ENCODE measurements at places on chromosomes 3 and 15.
A peak's percentile ranks its signal among the peaks of the same experiment; 100 is the strongest.

GRCh38 chr3:155318740-155319139 is 25.3 kb upstream of the STRIT1 start:
- DNase-seq, result no peak

- no peak for DNase-seq
Measured at GRCh38 chr3:150848864-150849263, 56.4 kb downstream of the MINDY4B start.

GRCh38 chr3:46716461-46717441 is 918 bp downstream of the PRSS50 start:
- no peak for DNase-seq

GRCh38 chr3:100463002-100463401 is 29.4 kb upstream of the TMEM45A start:
- DNase-seq, result no peak

- DNase-seq, result no peak
Measured at GRCh38 chr3:153087595-153088566, 74.1 kb upstream of the RAP2B start.

DNA sequence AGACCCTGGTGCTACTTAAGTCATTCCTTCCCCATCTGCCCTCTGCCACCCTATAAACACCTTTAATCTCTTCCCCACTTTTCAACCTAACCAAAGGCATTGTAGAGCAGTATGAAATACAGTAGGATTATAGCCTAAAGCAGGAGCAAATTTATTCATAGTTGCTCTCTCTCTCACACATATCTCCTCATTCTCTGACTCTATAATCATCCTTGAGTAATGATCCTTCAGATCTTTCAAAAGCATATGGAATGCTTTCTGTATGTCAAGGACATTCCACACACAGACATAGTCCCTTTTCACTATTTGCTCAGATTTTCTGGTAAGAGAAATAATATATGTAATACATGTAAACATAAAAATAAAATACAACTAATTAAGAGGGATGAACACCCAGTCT is 54.1 kb downstream of the TRPC1 start:
- DNase-seq, result no peak

- no peak for DNase-seq
Measured at GRCh38 chr3:141279077-141279967, 47.7 kb downstream of the PXYLP1 start.

GRCh38 chr3:64289622-64290021 is 64.4 kb upstream of the PRICKLE2 start:
- no peak for DNase-seq

- no peak for DNase-seq
Measured at GRCh38 chr3:135558150-135558783, 407.3 kb upstream of the PPP2R3A start.

- DNase-seq, result no peak
Measured at GRCh38 chr15:92906563-92907081, 6.5 kb downstream of the CHD2 start.

- DNase-seq, result no peak
Measured at GRCh38 chr3:29823233-29823632, 542.4 kb downstream of the RBMS3 start.

- DNase-seq, result no peak
Measured at GRCh38 chr3:64848822-64849221, 161.0 kb upstream of the ADAMTS9 start.

GRCh38 chr15:69861331-69862171 is 236.2 kb downstream of the TLE3 start:
- no peak for DNase-seq

- no peak for DNase-seq
Measured at GRCh38 chr3:66253790-66254620, 33.2 kb downstream of the SLC25A26 start.

DNA sequence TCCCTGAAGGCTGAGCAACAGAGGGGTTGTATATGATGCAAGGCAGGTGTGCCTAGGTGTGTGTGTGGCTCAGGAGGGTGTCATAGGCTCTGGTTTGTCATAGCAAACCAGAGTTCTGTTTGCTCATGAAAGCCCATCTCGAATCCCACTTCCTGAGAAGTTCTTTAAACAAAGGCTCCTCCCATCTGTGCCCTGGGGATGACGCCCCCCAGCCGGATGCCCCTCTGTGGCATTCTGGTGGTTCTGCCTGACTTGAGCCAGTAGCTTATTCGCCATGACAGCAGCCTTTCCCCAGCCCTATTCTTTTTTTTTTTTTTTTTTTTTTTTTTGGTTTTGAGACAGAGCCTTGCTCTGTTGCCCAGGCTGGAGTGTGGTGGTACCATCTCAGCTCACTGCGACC is 45.4 kb downstream of the PDIA5 start:
- no peak for DNase-seq

DNA sequence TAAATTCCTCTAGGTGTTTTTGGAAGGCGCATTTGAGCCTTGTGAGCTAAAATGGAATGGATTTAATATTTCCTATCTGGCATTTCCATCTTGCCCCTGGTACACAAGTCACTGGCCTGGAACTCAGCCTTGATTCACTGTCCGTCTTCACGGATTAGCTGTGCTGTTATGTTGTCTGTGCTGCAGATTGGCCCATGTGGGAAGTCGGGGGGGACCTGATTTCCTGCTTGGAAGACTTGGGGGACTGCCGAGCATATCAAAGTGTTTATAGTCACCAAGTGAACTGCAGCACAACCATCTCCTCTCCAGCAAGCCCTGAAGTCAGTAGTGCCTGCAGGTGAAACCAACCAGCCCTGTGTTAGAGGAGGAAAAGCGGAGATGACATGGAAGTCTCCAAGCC is 12.2 kb downstream of the GHRL start:
- no peak for DNase-seq

DNA sequence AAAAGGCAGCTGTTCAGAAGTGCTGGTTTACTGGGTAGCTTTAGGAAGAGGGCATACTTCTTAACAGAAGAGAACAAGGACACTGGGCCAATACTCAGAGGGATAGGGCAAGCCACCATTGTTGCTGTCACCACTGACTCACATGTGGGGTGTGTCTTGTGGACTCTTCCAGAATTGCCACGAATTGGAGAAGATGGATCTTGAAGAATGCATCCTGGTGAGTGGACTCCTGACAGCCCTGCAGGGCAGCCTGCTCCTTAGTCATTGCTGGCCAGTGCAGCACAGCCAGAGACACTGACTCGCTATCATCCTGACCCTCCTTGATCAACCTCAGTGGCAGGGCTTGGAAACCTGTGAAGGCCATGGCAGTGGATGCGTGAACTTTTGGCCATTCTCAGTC is 62.3 kb downstream of the UBP1 start:
- no peak for DNase-seq

- DNase-seq, result no peak
Measured at GRCh38 chr15:58309963-58310928, 121.5 kb upstream of the LIPC start.

DNA sequence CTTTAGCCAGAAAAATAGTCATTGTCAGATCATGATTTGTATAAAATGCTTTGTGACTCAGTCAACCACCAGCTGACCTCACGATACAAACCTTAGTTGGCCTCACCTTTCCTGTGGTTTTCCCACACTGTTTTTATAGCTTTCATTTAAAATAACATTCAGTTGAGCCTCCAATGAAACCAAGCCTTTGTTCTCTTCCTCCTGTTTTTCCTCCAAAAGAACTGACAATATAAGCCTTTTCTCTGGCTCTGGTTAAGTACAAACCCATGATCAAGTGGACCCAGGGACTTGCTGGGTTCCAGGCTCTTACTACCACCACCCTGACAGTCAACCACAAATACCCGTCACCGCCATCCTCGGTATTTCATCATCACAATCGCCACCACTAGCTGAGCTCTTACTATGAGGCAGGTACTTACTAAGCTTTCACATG is 81.7 kb downstream of the TAMM41 start:
- DNase-seq, result peak; percentile 17

DNA sequence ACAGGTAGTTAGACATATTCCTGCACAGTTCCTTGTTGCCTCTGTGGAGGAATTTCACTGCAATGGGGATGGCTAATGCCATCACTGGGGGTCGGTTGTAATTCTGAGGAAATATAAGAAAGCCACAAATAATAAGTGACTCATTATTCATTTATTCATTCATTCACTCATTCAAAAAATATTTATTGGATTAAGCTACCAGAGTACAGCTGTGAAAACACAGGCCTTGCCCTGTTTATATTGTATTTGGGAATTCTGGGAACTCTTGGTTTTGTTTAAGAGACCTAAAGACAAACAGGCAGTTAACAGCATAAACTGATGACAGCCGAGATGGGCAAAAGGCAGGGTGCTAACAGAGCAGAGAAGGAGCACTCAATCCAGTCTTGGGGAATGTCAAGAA is 23.6 kb downstream of the PTX3 start:
- DNase-seq, result no peak

GRCh38 chr3:134863915-134864314 is 68.9 kb downstream of the EPHB1 start:
- no peak for DNase-seq

DNA sequence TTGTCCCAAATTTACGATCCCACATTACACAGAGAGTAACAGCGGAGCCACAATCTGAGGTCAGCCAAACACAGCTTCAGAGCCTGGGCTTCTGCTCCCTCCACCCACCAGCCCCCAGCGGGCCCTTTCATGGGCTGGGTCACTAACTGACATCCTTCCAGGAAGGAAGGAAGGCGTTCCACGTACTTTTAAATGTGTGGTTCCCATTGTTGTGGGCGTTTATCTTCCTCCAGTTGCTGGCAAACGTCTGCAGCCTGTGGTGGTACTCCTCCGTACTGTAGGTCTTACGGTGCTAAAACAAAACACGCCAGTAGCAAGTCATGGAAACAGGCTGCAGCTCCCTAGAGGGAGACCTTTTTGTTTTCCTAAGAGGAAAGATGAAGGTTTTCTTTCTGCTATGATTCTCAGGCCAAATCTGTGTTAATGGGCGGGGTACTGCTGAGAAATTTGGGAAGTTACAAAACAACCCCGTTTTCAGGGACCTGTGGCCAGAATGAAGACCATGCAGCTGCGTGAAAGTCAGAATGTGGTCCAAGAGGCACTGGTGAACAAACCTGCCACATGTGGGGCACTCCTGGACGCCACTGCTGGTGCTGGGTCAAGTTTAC is 7.6 kb downstream of the CTSH start:
- DNase-seq, result no peak

- no peak for DNase-seq
Measured at GRCh38 chr3:169613053-169613803, 50.3 kb downstream of the MECOM start.

GRCh38 chr3:13808550-13808949 is 71.3 kb downstream of the WNT7A start:
- no peak for DNase-seq

DNA sequence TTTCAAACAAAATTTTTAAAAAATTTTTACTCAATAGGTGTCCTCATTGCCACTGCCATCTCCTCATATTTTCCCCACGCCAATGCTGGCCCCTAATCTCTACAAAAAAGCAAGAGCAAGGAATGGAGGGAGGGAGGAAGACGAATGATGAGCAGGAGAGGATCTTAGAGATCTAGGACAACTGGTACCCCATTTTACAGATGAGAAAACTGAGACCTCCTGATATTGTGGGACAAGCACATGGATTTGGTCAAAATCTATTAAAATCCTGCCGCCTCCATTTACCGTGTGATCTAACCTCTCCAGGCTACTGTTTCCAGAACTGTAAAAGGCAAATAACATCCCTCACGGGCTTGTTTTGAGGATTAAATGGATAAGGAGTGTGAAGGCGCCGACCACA is 4.6 kb downstream of the HEG1 start:
- DNase-seq, result no peak

GRCh38 chr15:48373821-48374451 is 42.7 kb downstream of the DUT start:
- no peak for DNase-seq

- no peak for DNase-seq
Measured at GRCh38 chr15:91861223-91861622, 7.7 kb downstream of the SLCO3A1 start.

- DNase-seq, result no peak
Measured at GRCh38 chr3:175397372-175397771, 538.2 kb downstream of the NAALADL2 start.

DNA sequence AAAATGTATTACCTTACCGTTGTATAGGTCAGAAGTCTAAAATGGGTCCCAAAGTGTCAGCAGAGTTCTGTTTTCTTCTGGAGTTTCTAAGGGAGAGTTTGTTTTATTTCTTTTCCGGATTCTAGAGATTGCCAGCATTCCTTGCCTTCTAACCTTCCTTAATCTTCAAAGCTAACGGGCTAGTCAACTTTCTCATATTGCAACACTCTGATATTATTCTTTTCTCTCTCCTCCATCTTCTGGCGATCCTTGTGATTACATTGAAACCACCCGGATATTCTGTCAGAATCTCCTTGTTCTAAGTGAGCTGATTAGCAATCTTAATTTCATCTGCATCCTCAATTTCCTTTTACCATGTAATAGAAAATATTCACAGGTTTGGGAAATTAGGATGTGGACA is 36.2 kb upstream of the AADACL2 start:
- no peak for DNase-seq

GRCh38 chr3:101189796-101190195 is 130.6 kb downstream of the IMPG2 start:
- no peak for DNase-seq

- DNase-seq, result no peak
Measured at GRCh38 chr15:67146234-67146633, 80.8 kb downstream of the SMAD3 start.

DNA sequence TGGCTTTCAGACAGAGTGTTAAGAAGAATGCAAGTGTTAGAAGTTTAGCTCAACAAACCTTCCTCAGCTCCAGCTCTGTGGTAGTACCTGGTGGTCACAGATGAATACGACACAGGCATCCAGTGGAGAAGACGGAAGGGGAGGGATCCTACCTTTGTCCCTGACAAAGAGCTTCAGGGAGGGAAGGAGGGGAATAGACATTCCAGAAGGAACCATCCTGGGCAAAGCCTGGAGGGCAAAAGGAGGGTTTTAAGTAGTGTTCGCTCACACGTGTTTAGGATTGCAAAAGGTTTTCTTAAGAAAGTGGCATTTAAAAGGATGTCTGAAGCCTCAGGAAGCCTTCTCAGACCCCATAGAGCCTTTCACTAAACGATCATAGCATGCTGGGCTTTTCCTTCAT is 2.8 kb downstream of the CHCHD4 start:
- no peak for DNase-seq

DNA sequence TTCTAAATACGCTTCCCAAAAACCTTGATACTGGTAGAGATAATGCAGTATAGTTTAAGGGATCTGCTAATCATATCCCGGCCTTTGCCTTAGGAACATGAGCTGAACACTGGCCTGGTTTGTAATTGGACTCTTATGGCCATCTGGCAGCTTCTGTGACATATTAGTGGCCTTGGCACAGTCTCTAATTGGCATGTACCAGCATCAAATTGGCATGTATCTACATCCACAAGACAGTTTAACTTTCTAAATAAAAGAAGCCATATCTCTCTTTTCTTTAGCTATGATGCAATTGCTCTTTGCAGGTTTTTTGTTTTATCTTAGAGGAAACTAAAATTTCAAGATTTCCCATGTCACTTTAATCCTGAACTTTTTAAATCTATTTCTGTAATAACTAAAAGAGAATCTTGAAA is 44.6 kb upstream of the FILIP1L start:
- DNase-seq, result no peak
